ENCODE measurements at places on chromosomes 13 and 19. TPM values are rescaled to one million over a fixed set of nuclear protein-coding genes. Genes with fewer than 3 reads are reported as not detected.
A peak's percentile ranks its signal among the peaks of the same experiment; 100 is the strongest.

- no peak for DNase-seq
Measured at GRCh38 chr19:23440207-23440606, 44.9 kb upstream of the ZNF91 start.

Gene RASL11A
- 0.54 TPM for polyA plus RNA-seq

Gene MYH14
- not detected for polyA plus RNA-seq

DNA sequence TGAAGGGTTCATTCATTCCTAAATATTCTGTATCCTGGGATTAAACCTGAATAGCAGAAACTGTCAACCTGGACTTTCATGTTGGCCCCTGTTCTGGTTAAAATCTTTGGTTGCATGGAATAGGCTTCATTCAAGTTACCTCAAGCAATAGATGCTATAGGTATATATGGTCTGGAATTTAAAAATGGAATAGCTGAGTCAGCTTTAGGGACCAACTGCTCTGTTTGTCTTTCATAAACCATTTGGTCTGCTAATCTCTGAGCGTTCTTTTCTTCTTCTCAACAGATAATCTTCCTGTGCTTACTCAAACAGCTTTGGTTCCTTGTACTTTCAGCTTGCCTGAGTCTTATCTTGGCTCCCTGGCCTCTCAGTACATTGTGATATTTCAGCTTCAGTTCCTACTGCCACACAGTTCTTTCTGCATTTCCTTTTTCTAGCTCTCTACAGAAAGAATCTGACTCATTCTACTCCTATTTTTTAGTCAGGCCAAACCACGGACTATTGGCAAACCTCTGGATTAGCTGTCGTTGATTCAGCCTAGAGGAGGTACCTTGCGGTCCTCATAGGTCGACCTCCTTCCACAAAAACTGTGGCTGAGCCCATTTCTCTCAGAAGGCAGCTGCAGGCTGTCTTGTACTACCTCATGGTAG is 35.9 kb upstream of the MAB21L1 start:
- DNase-seq, result no peak

- no peak for DNase-seq
Measured at GRCh38 chr19:46429999-46430398, 1.3 kb upstream of the PNMA8C start.

- DNase-seq, result no peak
Measured at GRCh38 chr13:72043366-72043765, 176.4 kb upstream of the DACH1 start.

DNA sequence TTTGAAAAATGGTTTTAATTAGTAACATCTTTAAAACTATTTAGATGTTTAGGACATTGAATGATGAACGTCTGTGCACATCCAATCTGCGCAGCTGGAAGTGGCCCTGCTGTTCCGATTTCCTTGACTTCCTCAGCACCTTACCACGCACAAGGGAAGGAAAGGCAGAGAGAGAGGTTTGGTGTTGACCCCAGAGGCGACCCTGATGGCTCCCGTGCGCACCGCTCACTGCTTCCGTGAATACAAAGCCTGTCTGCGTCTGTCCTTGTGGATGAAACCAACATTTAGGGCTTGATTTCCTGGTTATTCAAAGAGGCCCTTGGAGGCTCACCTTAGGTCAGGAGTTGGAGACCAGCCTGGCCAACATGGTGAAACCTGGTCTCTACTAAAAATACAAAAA is 8.5 kb downstream of the MCF2L start:
- no peak for DNase-seq

- DNase-seq, result no peak
Measured at GRCh38 chr13:43797159-43797558, 10.4 kb upstream of the ENOX1 start.

GRCh38 chr13:91359111-91359510 is 11.6 kb downstream of the MIR17HG start:
- DNase-seq, result no peak

DNA sequence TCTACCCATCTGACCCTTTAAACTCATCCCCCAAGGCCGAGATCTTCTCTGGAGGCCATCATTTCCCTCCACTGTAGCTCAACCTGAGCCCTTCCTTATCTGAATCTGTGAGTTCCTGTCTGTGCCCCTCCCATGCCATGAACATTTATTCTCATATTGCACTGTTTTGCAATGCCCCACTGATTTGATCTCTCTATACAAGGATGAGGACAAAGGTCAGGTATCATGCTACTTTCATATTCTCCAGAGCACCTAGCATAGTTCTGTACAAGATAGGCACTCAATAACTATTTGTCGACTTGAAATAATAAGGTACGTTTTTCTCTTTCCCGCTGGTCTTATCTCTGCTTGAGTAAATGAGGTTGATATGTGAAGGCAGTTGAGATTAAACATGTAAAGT is 135.5 kb downstream of the KLF5 start:
- no peak for DNase-seq

- no peak for DNase-seq
Measured at GRCh38 chr13:72637561-72637960, 89.9 kb downstream of the MZT1 start.

- DNase-seq, result no peak
Measured at GRCh38 chr19:8461376-8461775, 16.6 kb downstream of the HNRNPM start.

GRCh38 chr13:32107474-32107873 is 75.9 kb downstream of the FRY start:
- no peak for DNase-seq

Gene AMER2
- not detected for polyA plus RNA-seq

Gene ARID3A
- 1.4 TPM for polyA plus RNA-seq

Gene FDX2
- 12.5 TPM for polyA plus RNA-seq

- no peak for DNase-seq
Measured at GRCh38 chr13:43572656-43573360, 214.0 kb downstream of the ENOX1 start.

- no peak for DNase-seq
Measured at GRCh38 chr13:80245162-80245733, 95.7 kb downstream of the SPRY2 start.

DNA sequence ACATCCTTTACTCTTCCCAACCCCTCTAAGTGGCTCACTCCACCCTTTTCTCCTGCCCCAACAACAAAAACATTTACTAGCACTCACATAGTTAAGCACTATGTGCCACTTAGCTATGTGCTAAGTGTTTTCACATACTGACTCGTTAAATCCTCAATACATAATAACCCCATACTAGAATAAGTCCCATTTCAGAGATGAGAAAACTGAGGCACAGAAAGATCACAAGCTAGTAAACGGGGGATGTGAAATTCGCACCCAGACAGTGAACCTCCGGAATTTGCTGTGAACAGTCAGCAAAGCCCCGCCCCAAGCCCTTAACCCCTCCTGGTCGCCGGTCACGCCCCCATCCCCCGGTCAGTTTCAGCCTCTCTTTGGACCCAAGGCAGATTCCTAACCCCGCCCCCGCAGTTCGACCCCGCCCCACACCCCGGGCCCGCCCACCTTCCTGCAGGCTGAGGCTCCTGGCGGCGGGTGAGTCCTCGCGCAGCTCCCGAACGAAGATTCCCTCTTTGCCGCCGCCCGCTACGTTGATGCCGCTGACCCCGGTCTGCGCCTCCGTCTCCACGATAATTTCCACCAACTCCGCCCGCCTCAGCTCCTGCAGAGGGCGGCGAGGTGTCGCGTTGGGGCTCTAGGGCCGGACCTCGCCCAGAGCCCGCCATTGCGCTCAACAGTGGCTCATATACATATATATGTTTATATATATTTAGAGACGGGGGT is 9.8 kb downstream of the PRX start:
- DNase-seq, result peak; percentile 80

Gene ACOD1
- not detected for polyA plus RNA-seq

Gene KLK10
- not detected for polyA plus RNA-seq

Gene CLEC4G
- not detected for polyA plus RNA-seq

DNA sequence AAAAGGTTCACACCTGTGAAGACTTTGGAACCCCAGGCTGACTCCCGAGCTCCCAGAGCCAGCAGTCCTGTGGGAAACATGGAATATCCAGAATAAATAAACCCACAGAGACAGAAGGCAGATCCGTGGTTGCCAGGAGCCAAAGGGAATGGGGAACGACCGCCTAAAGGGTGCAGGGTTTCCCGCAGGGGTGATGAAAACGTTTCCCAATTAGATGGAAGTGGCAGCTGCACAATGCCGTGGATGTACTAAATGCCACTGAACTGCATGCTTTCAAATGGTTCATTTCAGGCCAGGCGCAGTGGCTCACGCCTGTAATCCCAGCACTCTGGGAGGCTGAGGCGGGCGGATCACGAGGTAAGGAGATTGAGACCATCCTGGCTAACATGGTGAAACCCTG is 23.4 kb upstream of the DPRX start:
- no peak for DNase-seq

Gene CCL25
- 1.1 TPM for polyA plus RNA-seq

Gene PSG11
- polyA plus RNA-seq, result not detected

Gene FRY
- 2.8 TPM for polyA plus RNA-seq

Gene ZNF793
- polyA plus RNA-seq, result 3.0 TPM

Gene KIR2DL1
- 74.6 TPM for polyA plus RNA-seq

- no peak for DNase-seq
Measured at GRCh38 chr19:38039966-38040365, 133.0 kb downstream of the SIPA1L3 start.

GRCh38 chr19:28289295-28290063 is 923.5 kb downstream of the UQCRFS1 start:
- no peak for DNase-seq

Gene ZNF525
- not detected for polyA plus RNA-seq

DNA sequence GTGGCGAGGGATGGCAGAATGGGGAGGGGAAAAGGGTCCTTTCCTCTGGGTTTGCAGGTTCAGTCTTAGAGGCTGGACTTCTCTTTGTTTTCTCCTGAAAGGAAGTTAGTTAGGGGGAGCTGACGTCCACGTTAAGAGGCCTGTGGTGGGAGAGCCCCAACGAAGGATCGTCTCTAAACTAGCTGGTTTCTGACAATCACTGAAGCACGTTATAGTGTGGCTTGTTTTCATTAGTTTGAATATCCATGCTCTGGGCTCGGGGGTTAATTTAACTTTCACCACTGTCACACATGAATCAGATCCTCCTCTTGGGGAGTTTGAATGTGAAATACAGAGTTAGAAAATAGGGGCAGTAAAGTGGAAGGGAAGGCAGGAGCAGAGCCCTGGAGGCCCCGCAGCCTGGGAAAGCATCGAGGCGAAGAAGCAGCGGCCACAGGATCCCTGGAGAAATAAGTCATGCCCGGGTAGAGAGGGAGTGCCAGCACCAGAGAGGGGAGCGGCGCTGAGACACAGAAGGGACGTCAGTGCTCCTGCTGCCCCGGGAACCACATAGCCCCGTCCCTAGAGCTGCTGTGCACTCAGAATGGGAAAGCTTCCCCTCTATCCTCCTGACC is 31.1 kb upstream of the AMER2 start:
- DNase-seq, result no peak

- DNase-seq, result no peak
Measured at GRCh38 chr19:51029718-51030117, 3.3 kb upstream of the KLK11 start.

- no peak for DNase-seq
Measured at GRCh38 chr13:52158629-52159158, 703 bp downstream of the NEK3 start.

Gene IZUMO2
- not detected for polyA plus RNA-seq

GRCh38 chr19:51573331-51573730 is 2.2 kb downstream of the ZNF175 start:
- DNase-seq, result no peak

Gene TMEM86B
- not detected for polyA plus RNA-seq

Gene KIR2DL4
- polyA plus RNA-seq, result 26.5 TPM

Gene SHISA2
- not detected for polyA plus RNA-seq
